ENCODE measurements at places on chromosomes 12 and 14.

DNA sequence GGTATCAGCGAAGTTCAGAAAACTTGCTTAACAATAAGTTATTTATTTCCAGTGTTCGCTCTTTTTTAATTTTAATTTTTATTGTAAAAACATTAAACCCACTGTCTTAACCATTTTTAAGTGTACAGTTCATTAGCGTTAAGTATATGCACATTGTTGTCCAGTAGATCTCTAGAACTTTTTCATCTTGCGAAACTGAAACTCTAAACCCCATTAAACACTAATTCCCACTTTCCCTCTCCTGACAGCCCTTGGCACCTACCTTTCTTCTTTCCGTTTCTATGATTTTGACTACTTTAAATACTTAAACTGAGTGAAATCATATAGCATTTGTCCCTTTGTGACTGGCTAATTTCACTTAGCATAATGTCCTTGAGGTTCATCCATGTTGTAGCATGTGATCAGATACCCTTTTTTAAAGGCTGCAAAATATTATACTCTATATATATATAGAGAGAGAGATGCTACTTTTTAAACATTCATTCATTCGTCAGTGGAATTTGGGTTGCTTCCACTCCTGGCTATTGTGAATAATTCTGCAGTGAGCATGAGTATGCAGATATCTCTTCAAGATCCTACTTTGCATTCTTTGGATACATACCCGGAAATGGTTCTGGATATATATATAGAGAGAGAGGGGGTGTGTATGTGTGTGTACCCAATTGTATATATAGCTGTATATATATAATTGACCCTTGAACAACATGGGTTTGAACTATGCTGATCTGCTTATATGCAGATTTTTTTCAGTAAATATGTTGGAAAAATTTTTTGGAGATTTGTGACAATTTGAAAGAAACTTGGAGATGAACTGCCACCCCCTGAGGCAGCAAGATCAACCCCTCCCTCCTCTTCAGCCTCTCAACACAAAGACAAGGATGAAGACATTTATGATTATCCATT is 74.7 kb upstream of the EVL start:
- no peak for DNase-seq

GRCh38 chr14:101623685-101624444 is 62.6 kb downstream of the DIO3 start:
- no peak for DNase-seq

DNA sequence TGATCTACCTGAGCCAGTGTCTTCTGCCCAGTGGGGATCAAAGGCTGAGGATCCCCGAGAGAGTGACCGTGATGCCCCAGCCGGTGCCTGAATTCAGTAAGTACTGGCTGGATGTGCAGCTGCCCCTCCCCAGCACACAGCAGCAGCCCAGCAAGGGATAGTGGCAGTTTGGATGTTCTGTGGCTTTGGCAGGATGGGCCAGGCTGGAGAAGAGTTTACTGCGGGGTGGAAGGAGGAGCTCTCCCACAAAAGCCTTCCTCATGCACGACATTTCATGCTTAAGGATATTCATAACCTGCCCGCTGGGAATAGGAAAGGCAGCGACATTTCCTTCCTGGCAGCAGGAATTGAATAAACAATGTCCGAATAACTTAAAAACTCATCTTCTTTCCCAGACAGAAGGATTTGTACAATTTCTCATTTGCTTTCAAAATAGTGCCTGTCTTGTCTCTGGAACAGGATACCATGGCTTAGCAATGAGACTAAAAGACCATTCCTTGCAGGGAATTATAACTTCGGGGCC is 135.6 kb upstream of the PRMT8 start:
- DNase-seq, result peak; percentile 71

DNA sequence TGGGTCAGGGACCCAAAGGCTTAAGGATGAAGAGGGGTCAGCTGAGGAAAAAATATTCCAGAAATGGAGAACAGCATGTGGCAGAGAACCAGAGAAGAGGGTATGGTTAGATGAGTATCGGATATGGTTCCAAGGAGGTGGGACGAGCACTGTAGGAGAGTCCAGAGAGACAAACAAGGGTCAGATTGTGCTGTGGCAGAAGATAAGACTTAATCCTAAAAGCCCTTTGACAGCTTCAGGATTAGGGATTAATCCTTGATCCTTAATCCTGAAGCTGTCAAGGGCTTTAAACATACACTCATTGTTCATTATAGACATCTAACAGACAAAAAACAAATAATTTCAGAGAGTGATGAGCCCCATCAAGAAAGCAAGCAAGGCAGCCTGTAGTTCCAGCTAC is 124.0 kb downstream of the SPTSSA start:
- no peak for DNase-seq

GRCh38 chr12:120399531-120399930 is 30.6 kb upstream of the MSI1 start:
- DNase-seq, result no peak

DNA sequence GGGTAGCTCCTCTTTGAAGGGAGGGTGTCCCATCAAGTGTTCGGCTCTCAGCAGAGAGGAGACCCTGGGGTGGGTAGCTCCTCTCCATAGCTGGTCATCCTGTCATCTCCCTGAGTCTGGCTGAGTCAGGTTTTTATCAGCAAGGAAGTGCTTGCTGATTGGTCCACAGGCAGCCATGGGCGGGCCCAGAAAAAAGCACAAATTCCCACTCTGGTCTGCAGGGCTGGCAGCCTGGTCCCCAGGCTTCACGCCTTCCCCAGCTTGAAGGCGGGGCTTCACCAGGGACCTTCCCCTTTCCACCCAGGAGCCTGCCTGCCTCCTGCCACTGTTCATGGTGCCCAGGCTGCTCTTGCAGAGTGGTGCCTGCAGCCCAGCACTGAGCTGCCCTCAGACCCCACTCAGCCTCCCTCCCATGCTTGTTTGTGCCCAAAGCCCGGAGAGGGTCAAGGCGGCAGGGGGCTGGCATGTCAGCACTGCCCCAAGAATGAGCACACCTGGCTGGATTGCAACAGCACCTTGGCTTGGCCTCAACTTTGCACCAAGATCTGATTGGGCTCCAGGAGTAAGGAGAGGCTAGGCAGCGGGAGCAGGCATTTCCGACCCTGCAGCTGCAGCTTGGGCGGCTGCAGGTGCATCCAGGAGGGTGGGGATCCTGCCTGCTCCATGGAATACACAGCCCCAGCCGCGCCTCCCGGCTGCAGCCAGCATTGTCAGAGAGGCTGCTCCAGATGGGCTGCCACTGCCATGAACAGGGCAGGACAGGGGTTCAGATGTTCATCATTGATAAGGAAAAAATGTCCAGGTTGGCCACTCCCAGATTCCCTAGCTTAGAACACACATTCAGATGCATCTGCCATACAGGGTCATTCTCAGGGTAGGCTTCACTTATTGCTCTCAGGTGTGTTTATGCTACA is 22.0 kb upstream of the WDR89 start:
- DNase-seq, result no peak

Measured in SK-N-MC (cell line).